Keratinocyte (primary cell): ENCODE measurements at places on chromosomes 5 and 9.

- peak; percentile 82 for DNase-seq
Observed at GRCh38 chr5:73321757-73322436, 126.7 kb downstream of the FOXD1 start.

DNA sequence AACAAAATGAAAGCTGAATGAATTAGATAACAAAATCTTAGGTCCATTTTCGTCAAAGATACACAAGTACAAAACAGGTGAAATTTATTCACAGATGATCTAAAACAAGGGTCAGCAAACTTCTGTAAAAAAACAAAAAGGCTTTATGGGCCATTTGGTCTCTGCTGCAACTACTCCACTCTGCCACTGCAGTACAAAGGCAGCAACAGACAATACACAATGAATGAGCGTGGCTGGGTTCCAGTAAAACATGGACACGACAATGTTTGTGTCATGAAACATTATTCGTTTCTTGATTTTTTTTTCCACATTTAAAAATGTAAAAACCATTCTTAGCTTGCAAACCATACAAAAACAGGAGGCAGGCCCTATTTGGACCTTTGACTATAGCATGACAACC lies 71.9 kb downstream of the ECPAS start:
- no peak for DNase-seq

- no peak for DNase-seq
Observed at GRCh38 chr5:176887252-176887849, 11.8 kb downstream of the HK3 start.

DNA sequence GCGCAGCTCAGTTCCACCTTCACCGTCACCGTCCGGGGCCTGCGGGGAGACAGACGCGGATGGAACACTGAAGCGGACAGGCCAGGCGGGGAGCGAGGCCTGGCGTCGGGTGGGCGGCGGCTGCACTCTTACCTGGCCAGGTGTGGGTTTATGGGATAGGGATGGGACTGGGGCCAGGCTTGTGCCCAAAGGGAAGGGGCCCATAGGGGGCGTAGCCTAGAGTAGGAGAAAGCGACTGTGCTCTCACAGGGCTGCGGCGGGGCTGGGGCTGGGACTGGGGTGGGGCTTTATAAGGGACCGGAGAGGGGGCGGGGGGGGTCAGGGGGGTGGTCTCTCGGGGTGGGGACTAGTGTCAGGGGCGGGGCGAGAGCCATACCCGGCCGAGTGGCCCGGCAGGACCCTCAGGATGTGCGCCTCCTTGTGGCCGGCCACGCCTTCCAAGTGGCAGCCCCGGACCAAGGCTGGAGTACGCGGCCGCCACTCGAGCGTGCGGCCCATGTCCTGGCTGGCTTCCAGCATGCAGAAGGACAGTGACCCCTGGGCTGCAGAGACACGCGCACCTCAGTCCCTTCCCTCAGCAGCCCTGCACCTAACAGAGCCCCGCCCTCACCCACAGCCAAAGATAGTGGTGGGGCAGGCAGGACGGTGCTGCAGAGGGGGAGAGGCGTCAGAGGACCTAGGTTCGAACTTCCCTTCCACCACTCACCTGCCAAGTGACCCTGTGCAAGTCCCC lies 22.8 kb downstream of the FPGS start:
- DNase-seq, result no peak

DNA sequence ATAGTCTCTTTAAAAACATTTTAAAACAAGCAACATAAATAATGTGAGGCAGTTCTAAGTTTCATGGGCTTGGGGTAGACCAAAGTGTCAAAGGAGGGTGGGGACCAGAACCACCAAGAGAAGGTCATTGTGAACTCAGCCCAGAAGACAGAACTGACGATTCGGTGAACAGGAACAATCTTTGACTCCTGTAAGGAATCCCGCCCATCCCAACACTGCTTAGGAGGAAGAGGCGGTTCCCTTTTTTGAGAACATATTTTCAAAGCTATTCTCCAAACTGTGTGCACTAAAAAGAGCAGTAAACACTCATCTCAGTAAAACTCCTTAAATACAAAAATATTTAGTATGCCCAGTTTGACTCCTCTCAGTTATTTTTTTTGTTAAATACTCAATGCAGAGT lies 176.5 kb upstream of the TLE4 start:
- DNase-seq, result no peak
